ENCODE measurements at places on chromosomes 16 and 17.

DNA sequence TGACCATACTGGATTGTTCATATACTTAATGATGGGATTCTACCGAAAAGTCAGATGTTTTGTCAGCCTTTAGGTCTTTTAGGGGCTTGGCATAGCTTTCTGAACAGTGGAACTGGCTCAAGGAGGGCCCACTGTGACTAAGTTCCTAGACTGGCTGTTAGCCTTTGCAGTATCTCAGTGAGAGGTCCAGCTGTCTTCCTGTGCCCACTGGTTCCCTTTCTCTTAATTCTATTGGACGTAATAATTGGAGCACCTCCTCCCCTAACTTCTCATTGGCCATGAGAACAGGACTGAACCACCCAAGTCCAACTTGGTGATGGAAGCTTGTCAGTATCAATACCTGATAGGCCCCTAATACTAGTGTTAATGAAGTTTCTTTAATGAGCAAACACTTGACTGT is 13.5 kb downstream of the KPNA2 start:
- no peak for DNase-seq

DNA sequence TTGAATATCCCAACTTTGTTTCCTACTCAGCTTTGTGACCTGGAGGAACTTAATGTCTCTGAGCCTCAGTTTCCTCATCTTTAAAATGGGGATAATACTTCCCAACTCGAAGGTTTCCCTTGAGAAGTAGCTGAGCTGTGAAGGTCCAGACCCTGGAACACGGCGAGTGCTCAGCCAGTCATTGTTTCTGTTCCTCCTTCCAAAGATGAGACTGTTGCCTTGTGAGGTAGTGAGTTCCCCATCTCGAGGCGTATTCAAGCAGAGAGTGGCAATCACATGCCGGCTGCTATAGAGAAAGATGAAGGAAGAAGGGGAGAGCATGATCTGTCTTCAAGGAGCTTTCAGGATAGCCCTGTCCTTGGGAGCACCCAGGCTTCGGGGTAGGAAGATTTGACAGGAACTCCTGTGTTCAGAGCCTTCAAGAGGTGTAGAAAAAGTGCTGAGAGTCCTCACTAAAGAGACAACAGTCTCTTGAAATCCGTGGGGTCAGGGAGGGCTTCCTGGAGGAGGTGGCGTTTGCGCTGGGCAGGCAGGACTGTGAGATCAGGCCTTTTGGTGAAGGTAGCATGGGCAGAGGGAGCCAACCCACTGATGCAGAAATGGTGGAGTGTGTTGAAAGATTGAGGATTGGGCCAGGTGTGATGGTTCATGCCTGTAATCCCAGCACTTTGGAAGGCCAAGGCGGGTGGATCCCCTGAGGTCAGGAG is 27.2 kb downstream of the SPNS2 start:
- no peak for DNase-seq

GRCh38 chr17:78912082-78912481 is 9.1 kb upstream of the CEP295NL start:
- DNase-seq, result no peak

DNA sequence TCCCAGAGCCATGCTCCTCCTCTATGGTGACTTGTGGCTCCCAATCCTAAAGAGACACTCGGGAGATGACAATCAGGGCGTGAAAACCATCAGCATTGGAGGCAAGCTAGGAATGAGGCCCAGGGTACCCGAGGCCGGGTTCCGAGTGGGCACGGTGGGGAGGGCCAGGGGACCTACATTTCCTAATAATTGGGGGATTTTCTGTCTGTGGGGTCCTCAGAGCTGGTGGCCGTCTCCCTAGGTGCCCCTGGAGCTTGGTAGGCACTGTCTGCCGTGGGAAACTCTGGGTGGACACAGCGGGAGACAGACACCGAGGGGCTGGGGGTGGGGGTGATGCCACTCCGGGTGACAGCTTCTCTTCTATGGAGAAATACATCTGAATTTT is 312.5 kb upstream of the TNRC6C start:
- DNase-seq, result no peak

GRCh38 chr17:35936063-35936462 is 5.5 kb upstream of the RDM1 start:
- no peak for DNase-seq

GRCh38 chr17:38870259-38871165 is 654 bp downstream of the LASP1 start:
- peak; percentile 70 for DNase-seq

GRCh38 chr16:12881740-12882139 is 19.7 kb upstream of the SHISA9 start:
- DNase-seq, result no peak

DNA sequence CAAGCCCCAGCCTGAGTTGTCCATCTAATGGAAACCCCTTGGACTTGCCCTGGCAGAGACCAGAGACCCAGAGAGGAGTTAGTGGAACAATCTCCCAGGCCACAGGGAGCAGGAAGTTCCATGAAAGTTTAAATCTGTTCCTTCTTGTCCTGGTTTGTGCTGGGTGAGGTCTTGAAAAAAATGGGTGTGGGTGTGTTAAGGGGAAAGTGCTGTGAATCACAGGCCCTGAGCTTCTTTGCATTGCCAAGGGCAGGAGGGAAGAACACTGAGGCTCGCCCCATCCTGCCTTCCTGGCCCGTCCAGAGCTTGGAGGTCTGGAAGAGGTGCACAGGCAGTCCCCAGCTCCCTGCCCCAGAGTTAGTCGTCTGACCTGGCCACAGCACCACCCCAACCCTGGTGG is 2.3 kb downstream of the ADORA2B start:
- DNase-seq, result no peak

DNA sequence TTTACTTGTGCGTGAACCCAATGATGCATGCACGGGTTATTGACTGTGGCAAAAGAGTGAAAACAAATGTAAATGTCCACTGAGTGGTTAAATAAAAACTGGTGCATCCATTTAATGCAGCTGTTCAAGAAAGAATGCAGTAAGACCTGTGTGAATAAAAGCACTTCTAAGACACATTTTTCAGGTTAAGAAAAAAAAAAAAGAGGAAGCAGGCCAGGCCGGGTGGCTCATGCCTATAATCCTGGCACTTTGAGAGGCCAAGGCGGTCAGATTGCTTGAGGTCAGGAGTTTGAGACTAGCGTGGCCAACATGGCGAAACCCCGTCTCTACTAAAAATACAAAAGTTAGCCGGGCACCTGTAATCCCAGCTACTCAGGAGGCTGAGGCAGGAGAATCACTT is 11.8 kb downstream of the CNGB1 start:
- DNase-seq, result no peak

DNA sequence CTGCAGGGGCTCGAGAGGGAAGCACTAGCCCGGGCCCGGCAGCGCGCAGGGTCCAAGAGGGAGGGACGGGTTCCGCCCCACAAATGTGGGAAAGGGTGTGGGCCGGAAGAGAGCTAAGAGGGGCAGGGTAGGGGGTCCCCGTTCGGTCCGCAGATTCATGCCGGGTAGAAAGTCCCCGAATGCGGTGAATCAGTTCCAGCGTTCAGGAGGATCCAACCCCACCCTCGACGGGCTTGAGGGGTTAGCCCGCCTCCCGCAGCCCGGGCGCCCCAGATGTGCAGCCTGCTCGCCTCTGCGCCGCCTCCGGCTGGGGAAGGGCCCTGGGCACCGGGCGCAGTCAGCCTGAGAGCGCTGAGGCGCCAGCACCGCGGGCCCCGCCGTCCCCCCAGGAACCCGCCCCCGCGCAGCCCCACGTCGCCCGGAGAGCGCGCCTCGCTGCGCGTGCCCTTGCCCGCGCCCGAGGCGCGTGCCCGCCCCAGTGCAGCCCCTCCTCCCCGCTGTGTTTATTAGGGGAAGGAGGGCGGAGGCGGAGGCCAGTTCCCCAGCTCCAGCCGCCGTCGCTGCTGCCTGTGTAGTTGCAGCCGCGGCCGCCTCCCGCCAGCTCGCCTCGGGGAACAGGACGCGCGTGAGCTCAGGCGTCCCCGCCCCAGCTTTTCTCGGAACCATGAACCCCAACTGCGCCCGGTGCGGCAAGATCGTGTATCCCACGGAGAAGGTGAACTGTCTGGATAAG is at the start of gene LASP1:
TSS of gene LASP1 (plus strand) at position 533 of the 733 bp plus-strand sequence. CDS start at position 665, 132 bp downstream.
- DNase-seq, result peak; percentile 80

Data from activated CD4-positive, alpha-beta T cell treated with anti-CD3 and anti-CD28 coated beads for 4 hours (primary cell).